ENCODE measurements at places on chromosomes 5 and 9. TPM values are rescaled to one million over a fixed set of nuclear protein-coding genes. Genes with fewer than 3 reads are reported as not detected.

The BTNL8 gene
- polyA plus RNA-seq, result 0.42 TPM

The SPARC gene
- 920 TPM for polyA plus RNA-seq

The GRM6 gene
- polyA plus RNA-seq, result not detected

The PTGS1 gene
- 1.4 TPM for polyA plus RNA-seq

The ERMP1 gene
- 21.0 TPM for polyA plus RNA-seq

The SLC24A2 gene
- 9.2 TPM for polyA plus RNA-seq

The C5orf46 gene
- not detected for polyA plus RNA-seq

The PHF24 gene
- polyA plus RNA-seq, result 14.7 TPM

The ZNF169 gene
- polyA plus RNA-seq, result 2.0 TPM

The CDC25C gene
- 13.2 TPM for polyA plus RNA-seq

The PTAR1 gene
- polyA plus RNA-seq, result 8.9 TPM

The PTPDC1 gene
- polyA plus RNA-seq, result 10.2 TPM

The AMBP gene
- not detected for polyA plus RNA-seq

The BRD3 gene
- polyA plus RNA-seq, result 84.9 TPM

The FST gene
- polyA plus RNA-seq, result not detected

The CNOT6 gene
- polyA plus RNA-seq, result 10.9 TPM

The ZNF462 gene
- polyA plus RNA-seq, result 5.3 TPM

The ZNF622 gene
- polyA plus RNA-seq, result 33.8 TPM

The PRLR gene
- polyA plus RNA-seq, result 0.07 TPM

The FAXDC2 gene
- 42.4 TPM for polyA plus RNA-seq

The GTF2H2C gene
- 11.7 TPM for polyA plus RNA-seq

The SLC27A6 gene
- 0.68 TPM for polyA plus RNA-seq

The IFNK gene
- not detected for polyA plus RNA-seq

The SYK gene
- 32.8 TPM for polyA plus RNA-seq

The SPATA31A3 gene
- polyA plus RNA-seq, result not detected

The ARAP3 gene
- 3.5 TPM for polyA plus RNA-seq

The TRIM36 gene
- 19.6 TPM for polyA plus RNA-seq

The TMC1 gene
- 0.29 TPM for polyA plus RNA-seq

The PCDHGA4 gene
- polyA plus RNA-seq, result 3.9 TPM

The ATP10B gene
- polyA plus RNA-seq, result 4.2 TPM

The MLANA gene
- polyA plus RNA-seq, result not detected
